ENCODE measurements at places on chromosomes 5 and 9.

DNA sequence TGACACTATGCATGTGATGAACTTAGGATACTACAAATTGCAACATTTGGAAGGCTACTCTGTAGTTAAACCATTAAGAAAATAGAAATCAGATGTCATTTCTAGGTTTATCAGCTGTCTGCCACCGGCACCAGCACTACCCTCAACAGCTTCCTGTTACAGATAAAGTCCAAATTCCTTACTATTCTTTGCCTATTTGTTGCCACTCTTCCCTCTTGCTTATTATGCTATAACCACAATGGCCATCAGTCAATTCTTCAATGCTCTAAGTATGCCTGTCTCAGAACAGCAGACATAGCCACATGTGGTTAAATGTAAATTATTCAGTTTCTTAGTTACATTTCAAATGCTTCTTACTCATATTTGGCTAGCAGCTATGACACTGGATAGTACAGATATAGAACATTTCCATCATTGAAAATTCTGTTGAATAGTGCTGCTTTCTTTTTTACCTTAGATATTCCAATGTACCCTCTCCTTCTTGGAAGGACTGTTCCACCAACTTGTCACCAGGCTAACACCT lies 21.0 kb downstream of the DHX29 start:
- DNase-seq, result no peak

- no peak for DNase-seq
Observed at GRCh38 chr9:135791431-135792267, 89.7 kb downstream of the KCNT1 start.

GRCh38 chr5:127440831-127441230 lies 76.6 kb upstream of the PRRC1 start:
- no peak for DNase-seq

- DNase-seq, result no peak
Observed at GRCh38 chr5:97923496-97923895, 740.4 kb upstream of the RIOK2 start.
